ENCODE measurements at places on chromosomes 4 and X.

DNA sequence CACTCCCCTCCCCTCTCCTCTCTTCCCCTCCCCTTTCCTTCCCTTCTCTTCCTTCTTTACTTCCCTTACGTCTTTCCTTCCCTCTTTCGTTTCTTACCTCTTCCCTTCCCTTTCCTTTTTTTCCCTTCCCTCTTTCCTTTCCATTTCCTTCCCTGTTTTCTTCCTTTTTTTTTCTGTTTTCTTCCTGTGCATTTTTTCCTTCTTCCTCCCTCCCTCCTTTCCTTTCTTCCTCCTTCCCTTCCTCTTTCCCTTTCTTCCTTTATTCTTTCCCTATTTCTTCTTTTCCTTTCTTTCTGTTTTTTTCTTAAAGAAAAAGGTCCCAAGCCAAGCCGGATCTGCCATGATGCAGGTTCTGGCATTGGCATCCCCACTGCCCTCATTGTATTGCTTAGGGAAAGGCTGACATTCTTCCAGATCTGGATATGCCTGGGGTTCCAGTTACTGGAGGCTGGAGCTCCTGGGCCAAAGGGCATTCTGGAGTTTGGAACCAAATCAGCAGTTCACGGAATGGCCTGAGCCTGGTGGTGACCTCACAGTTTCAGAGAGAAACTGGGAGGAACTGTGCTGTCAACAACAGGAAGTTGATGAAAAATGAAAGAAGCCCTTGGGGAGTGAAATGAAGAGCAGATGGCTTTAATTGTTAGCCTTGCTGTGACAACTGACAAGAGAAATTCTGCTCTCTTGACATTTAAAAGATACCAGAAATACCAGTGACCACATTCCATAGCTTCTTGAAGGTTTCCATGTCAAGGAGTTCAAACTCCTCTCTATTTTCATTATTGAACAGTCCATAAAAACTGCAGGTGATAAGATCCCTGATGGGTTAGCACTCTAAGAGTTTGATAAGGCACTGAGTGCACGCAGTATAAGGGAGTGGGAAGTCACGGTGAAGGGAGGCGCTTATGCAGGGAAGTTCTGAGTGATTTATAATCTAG, 622.1 kb downstream of the SPRY1 start:
- peak; percentile 70 for DNase-seq

DNA sequence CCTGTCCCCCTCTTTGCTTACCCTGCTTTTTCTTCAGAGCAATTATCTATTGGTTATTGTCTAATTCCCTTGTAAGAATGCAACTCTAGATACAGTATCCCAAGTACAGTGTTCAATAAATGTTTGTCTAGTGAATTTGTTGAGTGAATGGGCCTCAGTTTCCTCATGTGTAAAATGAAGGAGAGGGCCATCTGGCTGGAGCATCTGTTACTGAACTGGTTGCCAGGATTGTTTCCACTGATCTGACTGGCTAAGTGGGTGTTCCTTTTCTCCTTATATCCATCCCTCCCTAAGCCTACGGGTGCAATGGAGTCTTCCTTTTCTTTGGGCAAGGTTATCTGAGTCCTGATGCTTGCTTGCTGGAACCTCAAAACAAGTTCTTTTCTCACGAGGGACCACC, 185.2 kb upstream of the RPS6KA3 start:
- no peak for DNase-seq

GRCh38 chr4:59057804-59058203, 1947.6 kb upstream of the IGFBP7 start:
- DNase-seq = no peak

- DNase-seq = no peak
Observed at GRCh38 chr4:185529413-185529812, 5.9 kb downstream of the PDLIM3 start.

GRCh38 chrX:17292111-17292527, 82.9 kb upstream of the NHS start:
- no peak for DNase-seq

DNA sequence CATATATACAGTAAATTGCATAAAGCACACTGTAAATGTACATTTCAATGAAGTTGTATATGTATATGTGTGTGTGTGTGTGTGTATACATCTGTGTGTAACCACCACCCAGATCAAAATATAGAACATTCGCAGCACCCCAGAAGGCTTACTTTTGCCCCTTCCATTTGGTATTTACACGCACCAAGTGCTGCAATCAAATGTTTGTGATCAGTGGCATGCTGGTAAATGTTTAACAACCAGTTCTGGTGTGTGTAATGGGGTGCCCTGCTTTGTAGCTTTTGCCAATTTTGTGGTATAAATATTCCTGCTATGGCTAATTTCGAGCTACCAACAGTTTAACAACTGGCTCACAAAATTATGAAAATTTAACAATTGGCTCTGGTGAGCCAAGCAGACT, 101.3 kb downstream of the RTL5 start:
- DNase-seq = no peak

DNA sequence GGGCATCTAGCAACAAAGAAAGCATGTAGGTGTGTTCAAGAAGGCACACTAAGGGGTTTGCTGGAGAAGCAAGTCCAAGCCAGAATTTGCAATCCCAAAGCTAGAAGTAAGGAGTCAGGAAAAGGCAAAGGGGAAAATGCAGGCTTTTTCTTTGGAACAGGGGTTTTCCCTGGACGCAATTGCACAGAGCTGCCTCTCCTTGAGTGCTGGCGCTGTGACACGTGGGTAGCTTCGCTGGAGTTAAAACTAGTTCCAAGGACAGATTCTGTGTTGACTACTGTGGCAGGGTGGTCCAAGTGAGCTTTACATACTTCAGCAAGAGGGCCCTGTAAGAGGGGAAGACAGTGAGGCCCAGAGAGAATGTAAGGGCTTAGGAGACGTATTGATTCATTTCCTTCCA, 277.1 kb downstream of the ADGRA3 start:
- no peak for DNase-seq

- DNase-seq = no peak
Observed at GRCh38 chr4:38716256-38716655, 52.3 kb downstream of the KLF3 start.

- no peak for DNase-seq
Observed at GRCh38 chr4:183173580-183174526, 74.8 kb downstream of the WWC2 start.

DNA sequence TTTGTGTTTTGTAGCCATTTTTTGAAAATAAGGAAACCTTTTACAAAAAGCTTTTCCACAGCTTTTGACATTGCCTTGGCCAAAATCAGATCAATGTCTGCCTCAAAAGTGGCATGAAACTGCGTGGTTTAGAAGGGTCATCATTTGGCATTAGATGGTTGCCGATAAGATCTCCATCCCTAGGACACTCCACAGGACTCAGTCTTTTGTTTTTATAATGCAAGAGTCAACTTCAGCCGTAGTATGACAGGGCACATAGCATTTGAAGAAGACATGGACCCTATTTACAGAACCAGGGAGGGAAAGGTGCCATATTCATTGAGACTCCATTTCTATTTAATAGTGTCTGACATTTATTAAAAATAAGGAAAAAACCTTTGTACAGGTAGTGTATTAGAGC, 1.3 kb downstream of the RTL8A start:
- no peak for DNase-seq

DNA sequence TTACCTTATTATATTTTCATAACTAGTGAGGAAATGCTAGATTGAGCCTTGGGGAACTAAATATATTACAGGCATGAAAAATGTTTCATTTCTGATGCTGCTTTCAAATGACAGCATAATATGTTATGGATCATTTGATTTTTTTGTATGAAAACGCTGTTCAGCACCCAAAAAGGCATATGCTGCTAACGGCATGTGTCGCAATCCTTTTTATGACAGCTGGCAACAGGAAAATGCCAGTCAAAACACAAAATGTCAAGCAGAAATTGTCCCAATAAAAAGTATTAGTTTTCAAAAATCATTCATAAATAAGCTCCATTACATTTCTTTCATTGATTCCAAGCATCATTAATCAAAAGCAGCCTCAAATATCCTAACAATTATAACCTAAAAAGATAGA, 1244.5 kb downstream of the PCDH7 start:
- DNase-seq = no peak

DNA sequence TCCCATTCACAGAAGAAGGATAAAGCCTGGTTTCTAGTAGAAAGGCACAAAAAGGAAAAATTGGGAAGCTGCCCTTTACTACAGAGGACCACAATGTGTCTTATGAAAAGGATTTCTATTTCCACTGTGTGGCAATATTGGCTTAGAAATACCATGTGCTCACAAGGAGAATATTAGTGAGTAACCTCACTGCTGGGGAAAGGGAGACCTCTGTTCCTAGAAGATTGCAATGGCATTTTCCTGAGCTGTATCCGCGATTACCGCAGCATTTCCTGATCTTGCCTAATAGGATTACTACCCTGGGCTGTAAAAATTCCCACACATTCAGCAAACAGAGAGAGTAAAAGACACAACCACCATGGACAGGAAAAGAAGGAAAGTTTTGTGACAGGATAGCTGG, 308.8 kb upstream of the TECRL start:
- no peak for DNase-seq

DNA sequence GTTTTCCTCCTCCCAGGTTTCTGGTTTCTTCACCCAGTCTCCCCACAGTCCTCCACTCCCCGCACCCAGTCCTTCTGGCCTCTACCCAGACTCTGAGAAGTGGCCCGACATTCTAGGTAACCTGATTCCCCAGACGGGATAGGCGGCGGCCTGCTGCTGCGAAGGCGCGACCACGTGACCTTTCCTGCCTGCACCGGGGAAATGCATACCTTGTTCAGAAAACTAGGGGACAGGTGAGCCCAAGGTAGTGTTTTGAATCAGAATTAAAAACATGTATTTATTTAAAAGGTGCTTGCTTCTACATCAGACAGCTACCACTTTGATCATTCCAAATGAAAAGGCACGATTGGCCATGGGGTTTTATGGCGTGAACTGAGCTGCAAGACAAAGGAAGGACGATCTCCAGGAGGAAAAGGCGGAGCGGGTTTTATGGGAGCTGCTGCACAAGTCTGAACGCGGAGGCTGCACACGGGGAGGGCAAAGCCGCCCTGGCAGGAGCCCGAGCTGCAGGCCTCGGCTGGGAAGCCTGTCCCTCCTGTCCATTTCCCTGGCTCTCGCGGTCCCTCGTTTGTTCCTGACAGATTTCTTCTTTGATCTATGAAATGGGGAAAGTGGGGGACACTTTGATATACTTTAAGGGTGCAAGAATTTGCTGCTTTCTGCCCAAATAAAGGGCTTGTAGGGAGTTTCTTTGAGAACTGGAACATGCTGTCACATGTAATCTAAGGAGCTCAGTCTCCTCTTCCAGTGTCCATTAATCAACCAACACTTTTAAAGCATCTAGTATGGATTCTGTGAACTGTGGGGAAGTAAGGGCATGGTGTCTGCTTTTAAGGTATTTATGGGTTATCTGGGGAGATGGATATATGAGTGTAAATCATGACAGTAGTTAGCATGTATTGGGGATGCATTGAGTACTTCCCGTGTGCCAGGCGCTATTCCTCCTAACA, 150.9 kb downstream of the SPRY1 start:
- DNase-seq = no peak

DNA sequence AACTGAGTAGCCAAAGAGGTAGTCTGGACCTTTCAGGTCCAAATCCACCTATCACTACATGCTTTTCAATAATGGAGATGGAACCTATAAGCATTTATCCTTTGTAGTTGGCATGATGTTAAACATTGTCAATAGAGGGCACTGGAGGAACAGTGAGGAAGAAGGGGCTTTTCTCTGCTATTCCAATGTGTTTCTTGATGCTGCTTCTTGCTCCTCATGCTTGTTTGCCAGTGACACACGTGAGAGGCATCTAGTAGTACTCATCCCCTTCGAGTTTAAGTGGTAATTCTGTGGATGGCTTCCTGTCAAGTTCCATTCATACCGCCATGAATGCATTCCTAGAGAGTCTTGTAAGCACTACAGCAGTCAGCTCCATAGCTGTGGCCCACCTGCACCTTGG, 84.0 kb downstream of the NAA11 start:
- DNase-seq = peak; percentile 4

GRCh38 chr4:165709973-165710526, 163.0 kb upstream of the TLL1 start:
- DNase-seq = no peak

- peak; percentile 97 for DNase-seq
Observed at GRCh38 chr4:38132107-38132673, 172.0 kb downstream of the PTTG2 start.

- DNase-seq = no peak
Observed at GRCh38 chr4:119207051-119207450, 5.5 kb upstream of the USP53 start.
